ENCODE measurements at places on chromosomes 2 and 18.

GRCh38 chr18:40907842-40908241 lies 1047.2 kb upstream of the PIK3C3 start:
- no peak for DNase-seq

DNA sequence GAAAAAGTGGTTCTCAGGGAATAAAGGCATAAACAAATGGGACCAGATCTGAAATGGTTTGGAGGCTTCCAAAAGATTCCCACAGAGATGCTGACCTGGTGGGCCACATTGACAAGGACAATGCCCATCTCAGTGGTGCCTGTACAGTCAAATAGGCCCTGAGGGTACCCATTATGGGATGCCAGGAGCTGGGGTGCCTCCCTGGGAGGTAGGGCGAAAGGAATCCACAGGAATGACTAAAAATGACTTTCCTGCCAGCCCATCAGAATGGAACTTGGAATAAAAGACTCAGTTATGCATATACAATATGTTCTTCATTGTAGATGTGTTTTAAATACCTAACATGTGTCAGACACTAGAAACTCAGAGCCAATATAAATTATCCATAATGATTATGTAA lies 248.5 kb downstream of the RNF144A start:
- no peak for DNase-seq

GRCh38 chr2:29921560-29921915 lies at the start of gene ALK:
ALK (minus strand) TSS chr2:29921586; CDS start chr2:29920659, 927 bp downstream.
- DNase-seq = peak; percentile 34

- no peak for DNase-seq
Measured at GRCh38 chr18:24818441-24818840, 358.0 kb downstream of the HRH4 start.

DNA sequence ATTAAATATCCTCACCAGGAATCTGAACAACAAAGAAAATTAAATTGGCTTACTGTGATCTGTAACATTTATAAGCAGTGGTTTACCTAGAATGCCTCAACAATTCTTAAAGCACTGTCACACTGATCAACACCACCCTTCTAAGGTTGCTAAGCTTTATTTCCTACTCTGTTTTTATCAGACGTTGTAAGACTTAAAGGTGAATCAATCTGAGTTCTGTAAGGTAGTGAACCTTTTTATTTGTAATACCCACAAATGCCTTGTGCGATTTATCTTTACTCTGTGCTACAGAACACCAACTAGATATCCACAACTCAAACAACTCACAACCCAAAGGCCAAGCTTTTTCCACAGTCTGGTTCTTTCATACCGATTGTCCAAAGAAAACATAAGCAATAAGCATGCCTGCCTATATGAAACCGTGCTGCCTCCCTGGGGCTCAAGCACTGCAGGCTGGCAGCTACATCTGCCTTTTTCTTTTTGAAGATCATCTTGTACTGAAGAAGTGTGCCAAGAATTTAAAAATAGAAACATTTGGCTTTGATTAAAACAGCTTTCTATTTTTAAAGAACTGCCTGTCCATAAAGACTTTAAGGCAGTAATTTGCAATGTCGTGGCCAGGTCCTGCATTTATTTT lies 490.7 kb downstream of the NUP35 start:
- DNase-seq = peak; percentile 28

GRCh38 chr18:63823516-63824219 lies 48.5 kb downstream of the SERPINB7 start:
- peak; percentile 25 for DNase-seq

DNA sequence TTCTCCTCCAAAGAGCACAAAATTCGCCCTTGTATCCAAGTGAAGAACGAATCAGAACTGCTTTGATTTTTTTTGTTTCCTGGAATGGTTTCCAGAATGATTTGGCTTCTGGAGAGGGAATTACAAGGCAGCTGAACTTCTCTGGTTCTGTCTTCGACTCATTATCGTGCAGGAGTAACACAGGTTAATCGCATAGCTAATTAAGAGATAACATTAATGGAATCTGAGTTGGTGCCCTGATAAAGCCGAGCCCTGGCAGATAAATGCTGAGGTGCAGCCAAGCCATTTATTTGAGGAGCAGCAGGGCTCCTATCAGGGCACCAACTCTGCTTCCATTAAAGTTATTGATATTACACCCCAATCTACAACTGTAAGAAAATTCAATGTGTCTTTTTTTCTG lies 433.7 kb downstream of the ZNF521 start:
- DNase-seq = no peak

GRCh38 chr2:237154082-237154638 lies 68.5 kb downstream of the COPS8 start:
- DNase-seq = peak; percentile 69

- no peak for DNase-seq
Measured at GRCh38 chr2:150274108-150274507, 213.4 kb downstream of the RND3 start.

- DNase-seq = no peak
Measured at GRCh38 chr18:46362533-46362932, 258.3 kb downstream of the HAUS1 start.

DNA sequence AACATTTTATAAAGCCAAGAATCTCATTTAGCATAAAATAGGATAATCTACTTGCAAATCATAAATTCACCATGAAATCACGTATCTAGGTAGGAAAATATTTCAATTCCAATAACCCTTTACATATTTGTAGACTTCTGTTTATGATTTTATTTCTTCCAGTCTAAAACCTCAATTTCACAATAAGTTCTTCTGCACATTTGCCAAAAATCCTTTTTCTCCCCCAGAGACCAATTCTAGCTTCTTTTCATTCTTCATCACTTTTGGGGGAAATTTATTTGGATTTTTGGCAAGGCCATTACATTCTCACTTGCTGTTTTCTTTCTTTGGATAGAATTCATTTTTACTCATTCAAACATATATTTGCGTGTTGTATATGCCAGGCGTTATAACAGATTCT lies 86.8 kb downstream of the SPRED2 start:
- peak; percentile 74 for DNase-seq

DNA sequence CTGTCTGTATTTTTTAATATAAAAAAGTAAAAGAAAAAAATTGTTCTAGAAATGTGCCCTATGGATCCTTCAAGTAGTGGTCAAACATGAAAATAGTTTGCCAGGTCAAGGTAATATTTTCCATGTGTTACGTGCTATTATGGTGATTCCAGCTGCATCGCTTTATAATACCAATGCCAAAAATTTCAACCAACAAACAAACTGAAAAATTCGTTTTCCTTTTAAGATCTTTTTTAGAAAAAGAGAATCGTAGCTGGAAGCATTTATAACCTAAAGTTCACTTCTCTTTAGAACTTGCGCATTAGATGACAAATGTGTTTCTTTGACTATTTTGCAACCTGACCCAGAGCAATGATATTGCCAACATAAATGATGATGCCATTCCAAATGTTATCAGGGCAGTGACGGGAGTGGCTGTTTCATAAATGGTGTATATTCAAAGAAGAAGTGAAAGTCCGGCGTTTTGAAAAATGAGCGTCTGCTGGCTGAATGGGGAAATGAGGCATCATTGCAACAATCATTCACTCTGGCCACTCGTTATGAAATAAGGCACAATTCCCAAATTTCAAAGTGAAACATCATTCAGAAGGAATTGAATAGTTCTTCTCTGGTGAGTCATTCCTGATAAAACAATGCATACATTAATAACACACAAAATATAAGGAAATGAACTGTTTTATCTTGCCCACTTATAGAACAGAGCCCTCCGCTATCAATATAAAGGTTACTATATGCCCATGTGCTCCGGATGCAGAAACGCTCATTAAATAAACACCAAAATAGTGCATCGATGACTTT lies 297.4 kb downstream of the TGIF1 start:
- peak; percentile 10 for DNase-seq

DNA sequence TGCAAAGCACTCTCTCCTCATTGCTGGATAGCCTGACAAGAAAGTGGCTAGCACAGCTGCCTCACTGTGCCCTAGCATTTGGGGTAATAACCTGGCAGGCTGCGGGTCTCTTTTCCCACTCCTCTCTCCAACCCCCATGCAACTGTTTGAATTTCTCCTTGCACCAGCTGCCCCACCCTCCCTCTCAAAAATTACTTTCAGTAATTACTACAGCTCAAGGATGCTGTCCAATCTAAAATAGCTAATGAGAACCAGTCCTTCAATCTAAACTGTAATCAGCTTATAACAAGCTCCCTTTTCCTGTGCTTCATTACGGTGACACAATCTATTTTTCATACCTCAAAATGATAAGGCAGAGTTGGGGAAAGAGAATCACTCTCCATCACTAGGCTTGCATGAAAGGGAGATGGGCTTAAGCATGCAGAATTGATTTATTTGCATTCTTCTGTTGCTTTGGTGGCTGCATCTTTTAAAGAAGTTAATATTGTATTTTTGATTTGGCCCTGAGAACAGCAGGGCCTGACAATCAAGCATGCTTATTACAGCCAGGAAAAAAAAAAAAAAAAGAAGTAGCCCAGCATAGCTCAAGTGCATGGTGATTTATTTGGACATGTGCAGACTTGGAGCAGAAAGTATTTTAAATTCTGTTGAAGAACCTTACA lies 881.8 kb downstream of the SLC4A3 start:
- no peak for DNase-seq

GRCh38 chr2:232689152-232689910 lies 7.8 kb upstream of the GIGYF2 start:
- no peak for DNase-seq

DNA sequence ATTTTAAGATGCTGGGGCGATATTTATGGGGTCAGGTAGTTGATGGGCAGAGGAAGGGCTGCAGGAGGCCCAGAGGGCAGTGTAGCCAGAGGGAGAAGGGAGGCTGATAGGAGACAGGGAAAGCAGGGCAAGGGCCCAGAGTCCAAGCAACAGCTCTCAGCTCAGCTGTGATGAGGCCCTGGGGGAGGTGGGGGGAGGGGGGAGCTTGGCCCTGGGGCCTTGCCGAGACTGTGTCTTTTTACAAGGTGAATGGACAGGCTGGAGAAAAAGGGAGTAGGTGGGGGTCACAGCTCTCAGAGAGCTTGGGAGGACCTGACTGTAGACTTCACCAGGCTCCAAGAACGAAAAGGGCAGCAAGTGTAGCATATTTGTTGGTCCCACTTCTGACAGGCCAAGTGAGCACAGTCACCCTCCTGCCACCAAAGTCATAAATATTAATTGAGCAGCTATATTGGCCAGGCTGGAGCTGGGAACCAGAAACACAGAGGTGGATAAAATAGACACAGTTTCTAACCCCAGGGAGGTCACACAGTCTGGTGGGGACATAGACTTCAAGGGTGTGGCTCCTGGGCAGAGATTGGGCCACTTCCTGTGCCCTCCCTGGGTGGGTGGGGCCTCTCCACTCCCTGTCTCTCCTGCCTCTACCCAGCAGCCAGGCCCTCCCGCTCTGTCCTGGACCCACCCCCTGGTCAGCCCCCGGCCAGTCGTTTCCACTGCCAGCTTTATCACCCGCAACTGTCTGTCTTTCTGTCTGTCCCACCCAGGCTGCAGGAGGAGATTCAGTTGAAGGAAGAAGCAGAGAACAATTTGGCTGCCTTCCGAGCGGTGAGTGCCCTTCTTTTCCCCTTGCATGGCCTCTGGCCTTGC lies 1.4 kb downstream of the DES start:
- no peak for DNase-seq

- DNase-seq = no peak
Measured at GRCh38 chr2:8537562-8538155, 144.2 kb upstream of the ID2 start.

DNA sequence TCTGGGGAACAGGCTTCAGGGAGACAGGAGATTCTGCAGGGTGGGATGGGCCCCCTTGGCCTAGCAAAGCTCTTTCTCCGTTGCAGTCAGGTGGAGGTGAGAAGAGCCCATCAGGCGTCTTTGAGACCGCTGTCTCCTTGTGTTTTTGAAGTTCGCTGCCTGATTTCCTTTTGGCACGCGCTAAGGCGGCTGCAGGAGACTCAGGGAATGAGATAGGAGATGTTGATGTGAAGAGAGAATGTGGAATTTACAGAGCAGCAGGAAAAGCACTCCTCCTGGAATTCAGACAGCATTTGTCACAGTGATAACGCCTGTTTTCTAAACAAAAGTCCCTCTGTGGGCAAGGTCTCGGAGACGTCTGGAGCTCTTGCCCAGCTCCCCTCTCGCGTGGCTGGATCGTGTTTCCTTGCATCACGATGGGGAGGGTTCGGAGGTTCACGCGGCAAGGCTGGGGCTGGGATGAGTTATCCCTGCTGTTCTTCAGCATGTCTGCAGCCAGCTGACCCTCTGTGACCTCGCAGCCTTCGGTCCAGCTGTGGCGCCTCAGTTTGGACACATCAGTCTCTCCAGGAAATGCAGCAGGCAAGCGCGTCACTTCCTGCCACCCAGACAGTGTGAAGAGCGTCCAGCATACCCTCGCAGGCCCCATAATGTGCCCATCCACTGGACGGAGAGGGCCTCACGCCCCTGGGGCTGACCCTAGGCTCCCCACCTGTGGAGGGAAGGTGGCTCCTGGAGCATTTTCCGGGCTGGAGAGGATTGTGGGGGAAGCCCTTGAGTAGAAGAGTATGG lies 30.2 kb downstream of the GLI2 start:
- DNase-seq = peak; percentile 79

- no peak for DNase-seq
Measured at GRCh38 chr2:173280853-173281252, 73.8 kb upstream of the CDCA7 start.

GRCh38 chr2:96305979-96306308 lies 598 bp upstream of the SNRNP200 start:
- DNase-seq = no peak

GRCh38 chr18:55983433-55983832 lies 395.4 kb upstream of the TCF4 start:
- peak; percentile 2 for DNase-seq

DNA sequence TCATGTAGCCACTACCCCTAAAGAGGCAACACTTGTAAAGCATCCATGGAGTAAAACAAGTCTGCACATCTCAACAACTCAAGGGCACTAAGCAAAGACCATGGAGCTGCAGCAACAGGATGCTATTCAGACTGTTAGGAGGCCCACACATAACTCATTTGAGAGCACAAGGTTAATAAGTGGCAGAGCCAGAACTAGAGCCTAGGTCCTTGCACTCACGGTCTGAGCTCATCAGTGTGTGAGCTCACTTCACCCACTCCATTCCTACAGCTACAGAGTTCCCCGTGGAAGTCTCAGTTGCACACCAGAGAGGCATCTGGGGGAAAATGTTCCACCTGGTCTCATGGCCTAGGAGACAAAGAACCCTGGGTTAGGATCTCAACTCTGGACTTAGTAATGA lies 35.0 kb downstream of the TTC32 start:
- DNase-seq = no peak
